Endothelial cell (in vitro differentiated cells): ENCODE measurements at places on chromosomes 5 and 9. TPM values are rescaled to one million over a fixed set of nuclear protein-coding genes. Genes with fewer than 3 reads are reported as not detected.

GRCh38 chr9:76336027-76336426 lies 58.2 kb downstream of the RFK start:
- no peaks in the 10 kb centered on the region for H3K4me1 ChIP-seq
- H3K4me3 ChIP-seq = no peak overlapping the region
- H3K27ac ChIP-seq = no peak overlapping the region
- DNase-seq = no peak
- no peaks in the 10 kb centered on the region for H3K36me3 ChIP-seq

- H3K36me3 ChIP-seq = no peaks in the 10 kb centered on the region
- H3K27me3 ChIP-seq = no peaks in the 10 kb centered on the region
- peaks cover 18% of the 10 kb centered on the region for H3K4me1 ChIP-seq
- no peak overlapping the region for H3K4me3 ChIP-seq
- no peak for DNase-seq
Measured at GRCh38 chr9:28234894-28235277, 661.6 kb upstream of the C9orf72 start.

- H3K36me3 ChIP-seq = peaks cover 61% of the 10 kb centered on the region
- H3K27me3 ChIP-seq = no peaks in the 10 kb centered on the region
- no peak overlapping the region for H3K4me3 ChIP-seq
- no peak overlapping the region for H3K27ac ChIP-seq
- DNase-seq = no peak
- H3K4me1 ChIP-seq = peaks cover 9% of the 10 kb centered on the region
Measured at GRCh38 chr5:138569782-138570181, 5.4 kb downstream of the HSPA9 start.

GRCh38 chr9:135701067-135701958 lies 672 bp upstream of the KCNT1 start:
- H3K27ac ChIP-seq = no peak overlapping the region
- peaks cover 7% of the 10 kb centered on the region for H3K27me3 ChIP-seq
- H3K4me1 ChIP-seq = no peaks in the 10 kb centered on the region
- peak; percentile 19 for DNase-seq
- no peak overlapping the region for H3K4me3 ChIP-seq
- H3K36me3 ChIP-seq = no peaks in the 10 kb centered on the region

- H3K4me3 ChIP-seq = no peak overlapping the region
- H3K4me1 ChIP-seq = peaks cover 7% of the 10 kb centered on the region
- H3K36me3 ChIP-seq = no peaks in the 10 kb centered on the region
- peaks cover 10% of the 10 kb centered on the region for H3K27me3 ChIP-seq
- DNase-seq = no peak
Measured at GRCh38 chr5:56515011-56515410, 281.9 kb upstream of the ANKRD55 start.

TRPM3 gene
- total RNA-seq = 0.54 TPM

- no peak for DNase-seq
- H3K4me3 ChIP-seq = no peak overlapping the region
- H3K4me1 ChIP-seq = peaks cover 11% of the 10 kb centered on the region
- no peak overlapping the region for H3K27ac ChIP-seq
- H3K36me3 ChIP-seq = peaks cover 25% of the 10 kb centered on the region
- no peaks in the 10 kb centered on the region for H3K27me3 ChIP-seq
Measured at GRCh38 chr9:99055384-99055783, 49.5 kb upstream of the TGFBR1 start.
